Stimulated activated CD4-positive, alpha-beta T cell treated with anti-CD3 and anti-CD28 coated beads, TNF-alpha, amount 100 ng/mL, for 48 hours (primary cell): ENCODE measurements at places on chromosomes 2 and 18.

DNA sequence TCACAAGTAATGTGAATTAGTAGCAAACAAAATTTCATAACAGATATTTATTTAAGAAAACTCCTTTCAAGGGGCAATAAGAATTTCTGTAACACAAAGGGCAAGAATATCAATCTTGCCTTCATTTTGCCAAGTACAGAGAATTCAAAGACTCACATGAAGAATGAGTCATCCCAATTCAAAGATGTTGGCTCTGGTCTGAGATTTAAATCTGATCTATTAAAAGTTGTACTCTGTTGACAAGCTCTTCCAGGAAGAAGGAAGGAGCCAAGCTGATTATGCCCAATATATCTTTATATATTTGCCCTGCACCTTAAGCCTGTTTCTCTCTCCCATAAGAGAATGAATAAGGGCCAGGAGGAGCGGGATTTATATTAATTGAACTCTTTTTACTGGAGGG is 55.9 kb upstream of the RPE start:
- DNase-seq = no peak

DNA sequence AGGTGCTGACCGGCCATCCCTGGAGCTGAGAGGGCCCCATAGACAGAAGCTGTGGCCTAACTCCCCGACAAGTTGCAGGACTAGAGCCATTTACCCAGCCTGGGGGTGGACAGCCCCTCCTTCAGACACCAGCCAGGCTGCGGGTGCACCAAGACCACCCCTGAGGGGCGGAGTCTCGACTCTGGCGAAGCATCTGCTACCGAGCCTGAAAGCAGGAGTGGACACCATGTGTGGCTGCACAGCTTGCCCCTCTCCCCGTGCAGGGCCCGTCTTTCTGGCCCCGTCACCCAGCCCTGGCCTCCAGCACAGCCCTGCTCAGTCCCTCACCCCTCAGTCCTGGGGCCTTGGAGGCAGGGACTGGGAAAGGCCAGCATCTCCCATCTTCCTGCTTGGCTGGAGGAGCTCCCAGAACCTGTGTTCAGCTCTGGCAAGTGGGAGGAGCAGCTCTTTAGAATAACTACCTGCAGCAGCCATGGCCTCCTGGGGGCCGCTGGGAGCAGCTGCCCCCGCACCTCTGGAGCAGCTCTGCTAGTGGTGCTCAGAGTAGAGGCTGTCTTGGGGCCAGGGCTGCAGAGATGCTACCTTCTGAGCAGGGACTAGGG is 275.8 kb downstream of the NDUFA10 start:
- no peak for DNase-seq

GRCh38 chr2:61470122-61470951 is 550 bp downstream of the USP34 start:
- DNase-seq = peak; percentile 74

- no peak for DNase-seq
These were observed 2.0 kb downstream of the YPEL5 start for GRCh38 chr2:30148850-30149249.

DNA sequence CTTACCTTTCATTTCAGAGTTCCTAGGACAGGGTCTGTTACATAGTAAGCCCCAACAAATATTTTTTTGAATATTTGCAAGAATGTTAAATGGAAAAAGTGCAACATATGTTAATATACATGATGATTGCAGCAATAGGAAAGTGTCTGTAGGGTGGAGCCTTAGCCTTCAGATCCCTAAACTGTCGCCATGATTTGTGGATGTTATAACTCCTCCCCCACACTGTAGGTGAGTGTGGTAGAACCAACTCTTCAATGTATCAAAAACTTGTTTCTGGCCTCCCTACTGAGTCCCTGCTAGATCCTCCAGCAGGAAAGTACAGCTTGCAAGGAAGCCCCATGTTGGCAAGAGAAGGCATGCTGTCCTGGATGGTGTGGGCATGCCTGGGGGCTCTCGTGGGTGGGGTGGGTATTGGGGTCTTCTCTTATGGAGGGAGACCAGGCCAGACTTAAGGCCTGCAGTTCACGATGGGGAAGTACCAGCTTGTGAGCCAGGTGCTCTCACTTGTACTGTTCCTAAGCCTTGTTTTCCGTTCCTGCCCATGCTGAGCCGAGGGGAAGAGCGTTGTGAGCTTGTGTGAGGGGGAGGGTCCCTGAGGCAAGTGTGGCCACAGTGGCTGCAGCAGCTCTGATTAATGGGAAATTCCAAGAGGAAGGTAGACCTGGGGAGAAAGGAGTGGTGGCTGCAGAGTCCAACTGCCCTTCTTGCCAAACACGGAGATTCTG is 11.4 kb downstream of the FHOD3 start:
- no peak for DNase-seq

GRCh38 chr2:118668431-118669424 is 178.7 kb downstream of the EN1 start:
- no peak for DNase-seq

DNA sequence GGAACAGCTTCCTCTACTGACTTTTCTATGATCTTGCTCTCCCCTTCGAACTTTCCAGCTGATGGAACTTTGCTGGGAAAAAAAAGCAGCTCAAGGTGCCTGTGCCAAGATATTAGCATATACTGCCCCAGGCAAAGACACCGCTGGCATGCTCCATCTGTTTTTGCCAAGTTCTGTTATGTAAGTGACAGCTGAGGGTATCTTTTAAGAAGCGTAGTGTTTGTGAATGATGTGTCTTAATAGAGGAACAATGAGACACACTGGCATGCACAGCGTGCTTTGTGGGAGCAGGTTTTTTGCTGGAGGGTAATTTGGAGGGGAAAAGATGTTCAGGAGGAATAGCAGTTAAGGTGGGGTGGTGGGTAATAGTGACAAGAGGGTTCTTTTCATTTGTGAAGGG is 47.8 kb downstream of the SLC4A3 start:
- DNase-seq = no peak

GRCh38 chr2:240991378-240992263 is 6.8 kb upstream of the SNED1 start:
- DNase-seq = no peak

GRCh38 chr2:134293719-134294537 is 40.1 kb downstream of the MGAT5 start:
- no peak for DNase-seq

- no peak for DNase-seq
These were observed 5.1 kb upstream of the CETN1 start for GRCh38 chr18:574865-575645.

GRCh38 chr18:76518860-76519538 is 24.0 kb upstream of the ZNF516 start:
- no peak for DNase-seq

DNA sequence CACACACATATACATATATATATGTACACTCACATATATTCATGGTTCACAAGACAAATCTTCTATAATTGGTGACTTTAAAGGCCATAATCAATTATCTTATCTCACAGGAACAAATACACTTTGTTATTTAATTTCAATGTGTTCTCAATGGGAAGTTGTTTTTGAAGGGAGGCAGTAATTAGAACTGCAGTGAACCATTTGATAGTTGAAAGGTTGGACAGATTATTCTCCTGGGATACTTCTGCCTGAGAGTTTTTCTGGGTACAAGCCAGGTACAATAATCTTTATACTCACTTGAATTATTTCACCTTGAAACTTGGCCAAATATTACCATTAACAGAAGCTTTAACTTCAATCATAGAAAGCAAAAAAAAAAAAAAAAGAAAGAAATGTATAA is 546.6 kb upstream of the LRRTM4 start:
- DNase-seq = no peak

DNA sequence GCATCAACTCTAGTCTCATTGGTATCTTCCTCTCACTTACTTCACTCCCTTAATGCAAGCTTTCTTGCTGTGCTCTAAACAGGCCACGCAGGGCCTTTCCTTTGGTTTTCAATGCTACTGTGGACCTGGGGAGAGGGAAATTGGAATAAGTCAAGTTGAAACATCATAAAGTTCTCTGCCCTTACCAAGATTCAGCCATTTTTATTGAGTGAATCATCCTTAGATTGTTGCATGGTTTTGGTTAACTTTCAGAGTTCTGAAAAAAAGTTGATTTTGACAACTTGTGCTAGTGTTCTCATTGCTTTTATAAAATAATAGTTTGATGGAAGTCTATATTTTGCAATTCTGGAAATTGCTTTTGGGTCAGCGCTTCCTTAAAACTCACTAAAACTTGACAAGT is 852.8 kb upstream of the ACVR2A start:
- no peak for DNase-seq

DNA sequence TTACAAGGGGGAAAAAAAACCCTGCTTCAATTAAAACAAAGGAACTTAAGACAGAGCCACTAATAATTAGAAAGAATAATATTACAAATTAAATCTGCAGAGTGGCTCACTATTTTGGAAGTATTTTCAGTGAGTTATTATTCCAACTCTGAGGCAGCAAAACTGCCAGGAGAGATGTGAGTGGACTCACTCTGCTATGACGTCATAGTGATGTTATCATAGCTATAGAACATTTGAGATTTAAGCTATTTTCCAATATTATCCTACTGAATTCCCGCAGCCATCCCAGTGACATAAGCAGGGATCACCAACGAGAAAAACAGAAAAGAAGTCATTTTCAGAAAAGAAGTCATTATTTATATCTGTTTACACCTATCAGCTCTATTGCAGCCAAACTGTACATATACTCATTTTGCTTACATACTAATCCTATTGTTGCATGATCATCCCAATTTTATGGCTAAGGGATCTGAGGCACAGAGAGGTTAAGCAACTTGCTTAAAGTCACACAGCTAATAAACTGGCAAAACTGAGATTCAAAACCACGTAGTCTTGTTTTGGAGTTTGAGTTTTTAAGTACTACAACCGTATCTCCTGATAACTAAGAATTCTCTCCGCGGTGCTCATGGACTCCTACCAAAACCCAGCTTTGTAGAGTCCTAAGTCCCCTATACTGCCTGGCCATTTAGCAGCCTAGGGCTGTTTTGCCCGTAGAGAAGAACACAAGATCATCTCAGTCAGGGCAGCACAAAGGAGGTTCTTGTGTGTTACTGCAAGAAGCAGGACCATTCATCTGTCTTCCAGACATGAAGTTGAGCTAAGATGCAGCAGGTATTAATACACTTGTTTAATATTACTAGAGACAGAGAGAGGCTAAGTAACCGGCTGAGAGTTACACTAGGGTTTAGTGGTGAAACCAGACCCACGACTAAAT is 299.8 kb downstream of the TCF4 start:
- DNase-seq = no peak

- no peak for DNase-seq
These were observed 794.4 kb upstream of the ID2 start for GRCh38 chr2:7887441-7887840.

DNA sequence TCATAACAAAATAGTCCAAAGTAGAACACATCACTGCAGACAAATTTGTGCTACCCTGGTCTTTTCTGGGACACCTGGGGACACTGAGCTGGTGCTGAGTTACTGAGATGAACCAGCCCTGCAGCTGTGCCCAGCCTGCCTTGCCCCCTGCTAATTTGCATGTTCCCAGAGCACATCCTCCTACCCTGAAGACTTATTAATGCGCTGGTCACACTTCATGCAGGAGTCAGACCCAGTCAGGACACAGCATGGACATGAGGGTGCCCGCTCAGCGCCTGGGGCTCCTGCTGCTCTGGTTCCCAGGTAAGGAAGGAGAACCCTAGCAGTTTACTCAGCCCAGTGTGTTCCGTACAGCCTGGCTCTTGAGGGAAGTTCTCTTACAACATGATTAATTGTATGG is 1518.3 kb downstream of the RPIA start:
- DNase-seq = no peak

DNA sequence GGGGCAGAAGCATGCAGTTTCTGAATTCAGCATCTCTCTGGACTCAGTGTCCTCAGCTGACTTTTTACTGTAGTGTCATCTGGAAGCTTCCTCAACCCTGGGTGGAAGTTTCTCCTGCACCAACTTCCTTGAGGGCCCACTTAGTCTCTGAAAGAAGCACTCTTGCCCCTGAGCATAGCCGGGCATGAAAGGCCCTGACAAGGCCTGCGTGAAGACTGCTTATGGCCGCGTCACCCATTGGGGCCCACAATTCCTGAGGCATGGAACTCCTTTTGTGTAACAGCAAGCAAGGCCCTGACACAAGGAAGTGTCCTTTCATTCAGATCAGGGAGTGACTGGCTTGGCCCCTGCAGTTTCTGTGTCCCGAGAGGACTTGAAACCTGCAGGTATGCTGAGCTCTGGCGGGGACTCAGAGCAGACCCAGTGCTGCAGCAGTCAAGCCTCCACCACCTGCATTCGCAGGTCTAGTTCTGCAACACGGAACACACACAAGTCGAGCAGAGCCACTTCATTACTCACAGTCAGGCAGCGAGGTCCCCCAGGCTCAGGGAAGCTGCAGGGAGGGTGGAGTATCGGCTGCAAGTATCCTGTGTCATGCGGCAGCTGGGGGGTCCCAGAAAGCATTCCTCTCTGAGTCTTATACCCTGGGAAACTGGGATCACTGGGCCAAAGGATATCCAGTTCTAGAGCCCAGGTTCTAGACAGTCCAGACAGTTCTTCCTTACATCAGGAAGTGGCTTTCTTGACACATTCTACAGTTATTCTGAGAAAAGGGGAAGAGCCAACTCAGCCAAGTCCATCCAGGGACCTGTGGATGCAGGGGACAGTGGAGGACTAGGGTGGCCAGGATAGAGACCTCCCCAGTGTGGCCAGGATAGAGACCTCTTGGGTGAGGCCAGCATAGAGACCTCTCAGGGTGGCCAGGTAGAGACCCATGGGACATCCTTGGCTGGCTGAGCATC is 35.6 kb upstream of the PRLH start:
- no peak for DNase-seq

DNA sequence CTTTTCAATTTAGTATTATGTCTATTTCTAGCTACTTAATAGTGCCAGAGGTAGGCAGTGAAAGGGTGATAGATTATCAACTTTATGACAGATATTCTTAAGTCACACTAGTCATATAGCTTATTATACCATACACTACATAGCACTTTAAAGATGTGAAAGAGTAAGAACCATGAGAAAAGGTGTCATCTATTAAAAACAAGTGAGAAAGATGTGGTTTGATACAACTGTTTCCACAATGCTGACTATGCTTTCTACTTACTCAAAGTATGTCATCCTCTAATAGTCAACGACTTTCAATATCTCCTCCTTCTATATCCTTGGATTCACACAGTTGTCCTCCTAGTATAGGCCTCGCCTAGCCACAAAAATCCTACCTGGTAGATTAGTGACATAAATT is 132.9 kb upstream of the WDSUB1 start:
- no peak for DNase-seq

GRCh38 chr2:24924732-24925131 is 4.7 kb upstream of the ADCY3 start:
- no peak for DNase-seq

DNA sequence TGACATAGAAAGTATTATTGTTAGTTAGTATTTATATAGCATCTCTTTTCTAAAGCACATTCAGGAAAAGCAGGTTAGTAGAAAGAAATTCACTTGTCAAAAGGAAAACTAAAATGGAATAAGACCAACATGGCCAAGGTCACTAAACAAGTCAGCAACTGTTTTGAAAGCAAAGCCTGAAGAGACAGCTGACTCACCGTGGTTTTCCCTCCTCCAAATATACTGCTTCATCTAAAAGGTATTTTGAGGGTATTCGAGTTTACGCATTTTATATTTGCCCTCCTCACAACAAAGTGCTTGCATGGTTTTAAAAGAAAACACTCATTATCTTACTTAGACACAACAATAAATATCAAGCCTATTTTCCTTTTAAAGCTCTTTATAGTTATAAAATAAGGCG is 24.0 kb downstream of the ZNF385B start:
- no peak for DNase-seq

- no peak for DNase-seq
These were observed 401.5 kb upstream of the TRIB2 start for GRCh38 chr2:12315224-12315623.

GRCh38 chr18:3491981-3492555 is 42.1 kb downstream of the TGIF1 start:
- DNase-seq = no peak
